AG09319 (cell line): ENCODE measurements at places on chromosomes 6 and 20.

- no peak for DNase-seq
These were observed 47.2 kb upstream of the TMEM244 start for GRCh38 chr6:129908356-129908755.

DNA sequence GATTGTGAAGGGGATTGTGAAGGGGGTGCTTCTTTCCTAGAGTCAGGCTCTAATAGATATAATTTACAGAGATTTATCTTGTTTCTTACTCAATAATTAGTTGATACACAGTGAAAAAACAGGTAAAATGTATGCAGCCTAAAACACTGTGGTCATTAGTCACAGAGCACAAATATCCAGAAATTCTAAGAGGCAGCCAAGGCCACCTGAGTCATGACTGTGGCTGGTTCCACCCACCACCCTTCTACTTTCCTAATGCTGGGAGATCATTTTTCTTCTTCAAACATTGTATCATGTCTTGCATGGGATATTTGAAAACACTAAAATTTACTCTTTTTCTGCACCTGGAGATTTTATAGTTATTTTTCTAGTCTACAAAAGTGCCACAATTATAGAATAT, 181.6 kb downstream of the OTOR start:
- no peak for DNase-seq

- DNase-seq, result no peak
These were observed 17.0 kb downstream of the PCK1 start for GRCh38 chr20:57577679-57578475.

DNA sequence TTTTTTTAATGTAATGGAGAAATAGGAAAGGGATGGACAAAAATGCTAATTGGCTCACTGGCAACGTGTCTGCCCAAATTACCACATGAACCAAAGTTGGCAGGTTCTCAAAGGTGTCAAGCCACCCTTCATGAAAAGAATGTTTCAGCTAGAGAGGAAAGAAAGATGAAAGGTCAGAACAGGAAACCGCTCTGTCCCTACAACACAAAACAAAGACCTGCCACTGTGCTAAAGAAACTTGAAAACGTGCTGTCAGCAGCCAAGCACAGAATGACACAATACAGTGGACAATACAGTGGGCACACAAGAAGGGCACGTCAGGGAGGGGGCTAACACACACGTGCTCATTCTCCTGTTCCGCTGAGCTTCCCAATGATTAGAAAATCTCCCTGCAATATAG, 4.9 kb downstream of the PREP start:
- DNase-seq, result no peak

- DNase-seq, result peak; percentile 14
These were observed 4.9 kb downstream of the VSTM2L start for GRCh38 chr20:37907677-37908401.

DNA sequence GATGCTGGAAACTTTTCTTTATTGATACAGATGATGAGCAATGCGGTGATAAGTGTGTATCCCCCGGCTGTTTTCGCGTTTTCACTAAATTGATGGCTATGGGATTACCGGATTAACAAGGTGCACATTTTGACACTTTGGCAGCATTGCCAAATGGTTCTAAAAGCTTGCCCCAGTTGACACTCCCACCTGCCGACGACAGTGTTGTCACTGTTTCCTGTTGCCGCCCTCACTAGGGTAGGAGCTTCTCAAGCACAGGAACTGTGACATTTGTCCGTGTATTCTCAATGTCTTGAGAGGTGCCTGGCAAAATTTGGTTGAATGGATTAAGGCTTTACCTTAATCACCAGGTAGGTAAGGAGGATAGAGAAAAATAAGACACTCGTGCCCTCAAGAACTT, 9.8 kb upstream of the MAPK13 start:
- DNase-seq, result no peak

GRCh38 chr6:3282476-3283236, 23.9 kb downstream of the PSMG4 start:
- DNase-seq, result no peak

GRCh38 chr6:56243518-56244070, 3.8 kb downstream of the COL21A1 start:
- DNase-seq, result no peak

GRCh38 chr6:40803897-40804702, 216.9 kb upstream of the LRFN2 start:
- DNase-seq, result no peak

DNA sequence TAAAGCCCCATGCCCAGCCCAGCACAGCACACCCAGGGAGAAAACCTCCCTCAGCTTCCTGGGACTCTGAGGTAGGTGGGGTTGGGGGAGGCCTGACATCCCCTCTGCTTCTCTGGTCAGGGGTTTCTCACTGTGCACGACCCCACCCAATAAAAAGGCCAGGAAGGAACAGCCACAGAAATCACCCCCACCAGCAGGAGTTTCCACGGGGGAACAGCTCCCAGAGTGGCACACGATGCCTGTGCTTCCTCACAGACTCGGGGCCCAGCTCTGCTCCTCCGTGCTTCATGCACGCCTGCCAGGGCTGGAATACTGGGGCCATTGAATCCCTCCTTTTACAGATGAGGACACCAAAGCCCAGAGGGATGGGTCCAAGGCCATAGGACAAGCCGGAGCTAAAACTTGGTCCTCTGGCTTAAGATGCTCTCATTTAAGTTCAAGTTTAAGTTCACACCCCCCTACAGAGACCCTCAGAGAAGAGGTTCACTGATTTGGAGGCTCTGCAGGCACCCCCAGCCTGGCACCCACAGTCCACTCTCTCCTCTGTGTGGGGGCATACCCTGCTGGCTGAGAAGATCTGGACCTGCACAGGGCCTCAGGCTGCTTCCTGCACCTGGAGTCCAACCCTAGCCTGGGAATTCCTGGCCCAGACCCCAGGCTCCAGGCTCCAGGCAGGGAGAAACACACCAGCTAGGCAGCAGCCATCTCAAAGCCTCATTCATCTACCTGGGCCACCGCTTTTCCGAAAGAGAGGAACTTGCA, 14.3 kb downstream of the ACSS1 start:
- no peak for DNase-seq

- no peak for DNase-seq
These were observed 4.4 kb downstream of the PI16 start for GRCh38 chr6:36958775-36959554.

- no peak for DNase-seq
These were observed 52.3 kb upstream of the HFE start for GRCh38 chr6:26034905-26035304.

DNA sequence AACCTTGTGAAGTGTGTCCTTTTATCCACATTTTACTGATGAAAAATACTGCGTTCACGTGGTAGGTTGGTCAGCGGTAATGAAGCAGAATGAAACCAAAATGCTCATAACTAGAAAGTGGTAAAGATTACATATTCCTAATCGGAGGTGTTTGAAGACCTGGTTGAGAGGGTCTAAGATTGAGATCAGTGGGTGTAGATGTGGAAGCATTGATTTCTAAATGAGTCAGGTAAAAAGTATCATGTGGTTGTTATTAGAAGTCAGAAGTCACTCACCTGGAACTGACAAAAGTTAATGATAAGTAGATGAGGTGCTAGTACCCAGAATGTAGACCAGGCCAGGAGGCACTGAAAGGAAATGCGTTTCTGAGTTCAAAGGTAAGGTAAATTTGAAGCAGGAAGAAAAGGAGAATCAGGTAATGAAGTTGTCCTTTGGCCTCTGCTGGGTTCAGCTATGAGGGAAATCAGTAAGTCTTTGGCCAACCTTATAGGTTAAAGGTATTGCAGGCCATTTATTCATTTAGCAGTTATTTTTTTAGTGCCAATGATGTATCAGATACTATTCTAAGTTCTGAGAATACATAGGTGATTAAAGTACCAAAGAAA, 31.2 kb downstream of the FAM83B start:
- no peak for DNase-seq

DNA sequence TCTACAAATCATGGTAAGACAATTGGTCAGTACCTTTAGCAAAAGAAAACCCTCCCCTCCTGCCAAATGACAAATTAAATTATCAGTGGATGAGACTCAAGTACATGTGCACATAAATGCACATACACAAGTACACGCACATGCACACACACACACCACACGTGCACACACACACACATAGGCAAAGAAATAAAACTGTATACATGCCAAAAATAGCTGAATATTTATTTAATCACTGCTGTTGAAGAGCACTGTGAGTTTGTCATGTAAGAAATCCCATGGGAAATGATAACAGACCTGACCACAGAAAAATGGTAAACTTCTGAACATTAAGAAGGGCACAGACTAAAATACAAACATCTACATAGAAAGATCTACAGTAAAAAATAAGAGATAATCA, 46.6 kb upstream of the TNFAIP3 start:
- DNase-seq, result no peak

GRCh38 chr20:32364554-32365208, 6.5 kb downstream of the ASXL1 start:
- DNase-seq, result no peak

DNA sequence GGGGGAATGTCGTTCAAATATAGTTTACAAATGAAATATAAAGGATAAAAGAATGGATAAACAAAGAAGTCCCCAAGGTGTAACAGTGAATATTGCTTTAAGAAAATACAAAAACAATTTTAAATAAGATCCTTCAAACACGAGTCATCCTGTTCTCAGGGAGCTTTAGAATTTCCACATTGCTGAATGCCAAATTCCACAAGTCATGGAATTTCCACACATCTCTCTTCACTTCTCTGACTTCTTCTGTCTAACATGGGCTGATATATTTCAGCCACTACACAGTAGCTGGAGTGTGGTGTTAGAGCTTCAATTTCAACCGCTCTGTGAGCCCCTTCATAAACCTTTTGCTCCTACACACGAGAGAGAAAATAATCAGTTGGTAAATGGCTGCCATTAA, 28.0 kb downstream of the IL22RA2 start:
- no peak for DNase-seq

GRCh38 chr6:164692772-164693510, 616.5 kb downstream of the C6orf118 start:
- DNase-seq, result no peak

GRCh38 chr6:150048099-150048498, 20.8 kb downstream of the ULBP3 start:
- no peak for DNase-seq
